Activated naive CD8-positive, alpha-beta T cell treated with anti-CD3 and anti-CD28 coated beads, Interleukin-2, amount 10 ng/mL, durations not matched to agents 7 days and 5 days (primary cell): ENCODE measurements at places on chromosomes 3 and 15. TPM values are rescaled to one million over a fixed set of nuclear protein-coding genes. Genes with fewer than 3 reads are reported as not detected.

- peaks cover 13% of the 10 kb centered on the region for H3K4me1 ChIP-seq
- H3K4me3 ChIP-seq, result no peak overlapping the region
- H3K27ac ChIP-seq, result no peak overlapping the region
- no peak for DNase-seq
Observed at GRCh38 chr15:63402498-63403253, 21.0 kb upstream of the CA12 start.

DNA sequence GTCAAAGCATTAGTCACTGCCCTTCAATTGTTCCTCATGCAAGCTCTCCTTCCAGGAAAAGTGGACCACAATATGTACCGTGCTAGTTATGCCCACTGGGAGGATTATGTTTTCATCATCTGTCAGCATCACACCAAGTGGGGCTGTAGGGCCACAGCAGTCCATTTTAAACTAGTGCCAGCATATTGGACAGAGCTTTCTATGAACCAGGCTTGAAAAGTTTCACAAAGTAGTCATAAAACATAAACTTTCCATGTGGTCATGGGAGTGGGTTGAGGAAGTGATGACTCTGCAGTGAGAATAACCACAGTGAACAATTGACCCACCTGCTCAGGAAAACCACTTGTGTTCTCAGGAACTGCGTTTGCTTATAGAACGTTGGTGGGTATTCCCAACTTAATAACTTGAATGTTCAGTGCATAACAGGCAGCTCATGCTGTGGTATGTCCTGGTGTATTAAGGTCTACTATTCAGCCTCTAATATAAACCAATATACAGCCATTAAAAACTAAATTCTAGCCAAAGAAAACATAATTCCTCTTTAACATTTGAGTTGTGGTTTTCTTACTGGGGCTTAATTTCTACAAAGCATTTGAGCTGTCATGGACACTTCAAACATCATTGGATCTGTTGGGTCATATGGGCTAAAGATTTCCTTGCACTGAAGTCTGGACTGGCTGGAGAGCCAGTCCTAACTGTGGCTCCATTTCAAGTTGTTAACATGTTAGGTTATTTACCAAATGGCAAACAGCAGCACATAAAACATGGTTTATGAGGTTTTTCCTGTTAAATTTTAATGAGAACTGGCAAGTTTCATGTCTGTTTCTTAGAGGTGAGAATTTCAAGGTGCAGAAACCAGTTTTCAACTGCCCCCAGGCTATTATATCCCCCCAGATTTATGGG is 274.1 kb downstream of the OTOL1 start:
- no peak overlapping the region for H3K27ac ChIP-seq
- no peak overlapping the region for H3K4me3 ChIP-seq
- DNase-seq, result no peak
- H3K36me3 ChIP-seq, result no peaks in the 10 kb centered on the region
- H3K4me1 ChIP-seq, result no peaks in the 10 kb centered on the region

Gene OR5K1
- total RNA-seq, result not detected

- no peaks in the 10 kb centered on the region for H3K36me3 ChIP-seq
- no peak for DNase-seq
- no peak overlapping the region for H3K4me3 ChIP-seq
- H3K27ac ChIP-seq, result no peak overlapping the region
- H3K4me1 ChIP-seq, result no peaks in the 10 kb centered on the region
Observed at GRCh38 chr3:9623148-9623547, 26.2 kb upstream of the MTMR14 start.
